ENCODE measurements at places on chromosomes 12 and 14. TPM values are rescaled to one million over a fixed set of nuclear protein-coding genes. Genes with fewer than 3 reads are reported as not detected.
A peak's percentile ranks its signal among the peaks of the same experiment; 100 is the strongest.

The DCAF11 gene
- 65.7 TPM for total RNA-seq

The IAPP gene
- not detected for total RNA-seq

The CFAP251 gene
- total RNA-seq: 3.9 TPM

The SLC2A13 gene
- 8.5 TPM for total RNA-seq

The RDH16 gene
- 0.83 TPM for total RNA-seq

The DPF3 gene
- 2.0 TPM for total RNA-seq

GRCh38 chr12:5985471-5985870 is 40.4 kb upstream of the ANO2 start:
- no peak for DNase-seq

DNA sequence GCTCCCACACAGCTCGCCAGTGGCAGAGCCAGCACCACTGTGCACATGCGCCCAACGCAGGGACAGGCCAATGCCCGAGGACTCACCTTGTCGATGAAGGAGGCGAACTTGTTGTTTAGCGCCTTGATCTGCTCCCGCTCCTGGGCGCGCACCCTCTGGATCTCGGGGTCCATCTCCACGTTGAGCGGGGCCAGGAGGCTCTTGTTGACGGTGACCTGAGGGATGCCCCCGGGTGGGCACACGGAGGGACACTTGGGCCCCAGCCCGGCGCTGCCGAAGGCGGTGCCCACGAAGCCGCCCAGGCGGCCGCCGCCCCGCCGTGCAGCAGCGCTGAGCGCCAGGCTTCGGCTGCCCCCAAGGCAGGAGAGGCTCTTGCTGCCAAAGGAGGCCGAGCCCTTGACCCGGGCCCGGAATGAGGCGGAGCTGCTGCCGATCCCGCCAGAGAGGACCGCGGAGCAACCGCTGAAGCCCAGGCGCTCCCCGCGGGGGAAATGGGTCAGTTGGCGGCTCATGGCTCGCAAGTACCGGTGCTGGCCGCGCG is at the start of gene KRT72:
Gene KRT72 (minus strand): TSS at position 523 of the 541 bp plus-strand sequence. CDS start 11 bp downstream, at position 512.
- DNase-seq: peak; percentile 38

DNA sequence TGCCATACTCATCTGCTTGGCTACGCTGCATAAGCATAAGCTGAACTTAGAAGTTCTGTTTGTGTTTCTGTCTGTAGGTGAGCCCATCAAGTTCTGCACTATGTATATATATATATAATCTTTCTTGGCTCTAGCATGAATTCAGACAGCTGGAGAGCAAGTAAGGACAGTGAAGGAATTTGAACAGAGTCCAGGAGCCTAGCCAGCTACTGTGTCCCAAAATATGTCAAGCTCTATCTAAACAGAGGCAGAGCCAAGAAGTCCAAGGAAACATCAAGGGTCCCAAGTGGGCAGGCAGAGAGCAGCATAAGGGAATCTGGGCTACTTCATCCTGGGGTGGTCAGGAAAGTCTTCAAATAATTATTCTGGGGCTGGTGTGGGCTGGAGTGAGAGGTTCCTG is 118.5 kb upstream of the NPAS3 start:
- no peak for DNase-seq

- no peak for DNase-seq
Measured at GRCh38 chr12:52878507-52879393, 26.1 kb downstream of the KRT8 start.

DNA sequence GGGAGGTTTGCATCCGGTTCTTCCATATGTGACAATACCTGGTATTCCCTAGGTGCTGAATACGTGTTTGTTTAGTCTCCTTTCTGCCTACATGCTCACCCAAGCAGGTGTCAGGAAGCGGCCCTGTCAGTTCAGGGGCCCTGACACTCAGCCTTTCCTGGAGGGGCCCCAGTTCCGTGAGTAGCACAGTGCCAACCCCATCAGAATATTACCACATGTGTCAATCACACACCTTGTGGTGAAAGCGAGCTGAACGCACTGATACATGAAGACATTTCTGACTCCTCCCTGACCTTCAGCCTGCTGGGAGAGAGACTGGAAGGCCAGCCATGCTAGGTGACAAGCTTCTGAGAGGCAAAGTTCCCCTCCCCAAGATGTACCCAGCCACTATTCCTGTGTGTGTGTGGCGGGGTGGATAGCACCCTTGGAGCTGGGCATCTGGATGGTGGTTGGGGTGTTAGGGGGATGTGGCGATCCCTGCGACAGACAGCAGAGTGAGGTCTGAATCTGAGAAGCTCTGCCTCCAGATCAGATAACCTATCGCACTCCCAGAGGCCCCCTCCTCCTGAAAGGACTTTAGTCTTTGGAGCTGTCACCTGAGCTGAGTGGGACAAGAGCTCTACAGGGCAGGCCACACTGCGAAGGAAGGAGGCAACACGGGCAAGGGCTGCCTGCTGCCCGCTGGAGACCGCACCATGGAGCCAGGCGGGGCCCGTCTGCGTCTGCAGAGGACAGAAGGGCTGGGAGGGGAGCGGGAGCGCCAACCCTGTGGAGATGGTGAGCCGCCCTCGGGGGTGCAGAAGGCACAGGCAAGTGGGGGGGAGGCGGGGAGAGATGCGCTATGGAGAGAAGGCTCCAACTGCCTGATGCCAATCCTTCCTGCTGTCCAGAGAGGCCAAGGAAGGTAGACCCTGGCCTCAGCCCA is at the start of gene SOAT2:
Gene SOAT2 (plus strand): TSS at position 604 of the 925 bp plus-strand sequence. CDS start 92 bp downstream, at position 696.
- no peak for DNase-seq

GRCh38 chr12:66243911-66244310 is 54.9 kb downstream of the IRAK3 start:
- DNase-seq: no peak

DNA sequence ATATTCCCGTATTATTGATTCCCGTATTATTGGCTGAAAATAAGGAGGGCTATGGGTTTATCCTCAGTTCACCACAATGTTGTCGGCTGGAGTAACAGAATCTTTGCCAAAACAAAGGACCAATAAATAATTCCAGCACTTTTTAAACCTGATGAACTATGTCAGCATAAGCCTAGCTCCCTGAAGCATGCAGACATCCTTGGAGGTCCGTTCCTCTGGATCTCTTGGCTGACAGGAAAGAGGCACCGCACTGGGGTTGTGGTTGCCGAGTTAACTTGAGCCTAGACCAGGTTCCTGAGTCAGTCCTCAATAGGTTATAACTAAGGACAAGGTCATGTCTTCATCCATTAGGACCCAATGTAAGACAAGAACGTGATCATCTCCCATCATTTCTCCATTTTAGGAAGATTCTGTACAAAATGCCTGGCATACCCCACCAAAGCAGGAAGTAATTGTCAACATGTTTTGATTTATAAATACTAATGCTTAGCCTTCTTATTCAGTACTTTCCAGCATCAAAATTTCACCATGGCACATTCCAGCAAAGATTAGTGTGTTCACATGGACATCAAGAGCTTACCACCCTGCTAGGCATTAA is 36.6 kb downstream of the NID2 start:
- no peak for DNase-seq

GRCh38 chr12:20039562-20039961 is 328.8 kb upstream of the PDE3A start:
- DNase-seq: no peak

- DNase-seq: no peak
Measured at GRCh38 chr14:79580414-79580813, 630.9 kb downstream of the DIO2 start.

- no peak for DNase-seq
Measured at GRCh38 chr12:79614730-79615129, 76.0 kb downstream of the PAWR start.

GRCh38 chr12:127675936-127676335 is 591.0 kb upstream of the TMEM132C start:
- no peak for DNase-seq

DNA sequence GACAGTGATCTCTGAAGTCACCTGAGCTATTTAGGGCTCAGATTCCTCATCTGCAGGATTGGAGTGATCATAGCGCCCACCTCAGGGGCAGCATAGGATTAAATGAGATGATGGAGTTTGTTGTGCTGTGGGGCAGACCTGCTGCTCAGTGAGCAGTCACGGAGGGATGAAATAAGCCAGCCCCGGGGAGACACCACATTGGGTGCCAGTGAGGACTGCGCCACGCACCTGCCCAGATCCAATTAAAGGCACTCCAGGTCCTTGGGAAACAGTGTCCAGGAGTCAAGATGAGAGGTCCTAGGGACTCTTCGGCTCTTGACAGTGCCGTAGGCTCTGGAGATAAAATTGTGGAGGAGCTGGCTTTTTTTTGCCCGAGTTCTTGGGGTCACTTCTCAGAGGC is 166.2 kb downstream of the ADGRD1 start:
- no peak for DNase-seq

- DNase-seq: no peak
Measured at GRCh38 chr12:86261142-86261541, 5.0 kb upstream of the MGAT4C start.

- DNase-seq: no peak
Measured at GRCh38 chr14:51727526-51727925, 75.8 kb downstream of the FRMD6 start.

GRCh38 chr14:22232933-22233332 is 356.1 kb downstream of the DAD1 start:
- DNase-seq: no peak

- no peak for DNase-seq
Measured at GRCh38 chr14:71362920-71363584, 455.8 kb downstream of the PCNX1 start.

DNA sequence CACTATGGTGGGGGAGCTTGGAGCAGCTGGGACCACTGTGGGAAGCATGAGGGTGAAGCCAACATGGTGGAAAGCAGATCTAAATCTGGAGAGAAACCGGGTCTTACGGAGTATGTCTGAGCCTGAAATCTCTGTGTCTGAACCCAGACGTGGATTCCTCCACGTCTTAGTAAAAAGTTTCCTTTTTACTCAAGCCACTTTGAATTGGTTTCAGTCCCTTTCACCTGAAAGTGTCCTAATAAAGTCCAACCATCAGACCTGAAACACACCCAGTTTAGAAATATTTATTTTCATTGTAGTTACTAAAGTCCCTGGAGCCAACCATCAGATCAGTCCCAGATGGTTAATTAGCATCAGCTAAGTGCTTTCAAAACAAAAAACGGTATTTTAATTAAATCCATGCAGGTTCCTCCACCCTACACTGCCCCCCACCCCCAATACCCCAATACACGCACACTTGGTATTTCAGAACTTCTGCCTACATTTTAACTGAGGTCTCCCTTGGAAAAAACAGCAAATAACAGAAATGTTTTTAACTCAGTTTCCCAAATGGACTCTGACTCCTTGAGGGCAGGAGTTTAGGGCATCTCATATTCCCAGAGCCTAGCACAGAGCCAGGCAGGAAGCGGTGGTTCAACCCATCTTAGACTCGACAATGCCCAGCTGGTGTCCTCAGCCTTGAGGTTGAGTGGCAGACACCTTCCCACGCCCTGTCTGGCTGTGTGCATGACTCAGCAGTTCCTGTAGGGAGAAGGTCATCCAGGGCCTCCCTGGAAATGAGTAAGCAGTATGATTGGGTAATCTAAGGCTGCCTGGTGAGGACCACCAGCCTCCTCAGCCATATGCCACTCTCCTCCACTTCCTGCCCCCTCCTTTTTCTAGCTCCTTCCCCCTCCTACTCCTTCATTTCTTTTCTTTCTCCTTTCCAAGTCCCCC is 175.8 kb downstream of the TTC8 start:
- no peak for DNase-seq

DNA sequence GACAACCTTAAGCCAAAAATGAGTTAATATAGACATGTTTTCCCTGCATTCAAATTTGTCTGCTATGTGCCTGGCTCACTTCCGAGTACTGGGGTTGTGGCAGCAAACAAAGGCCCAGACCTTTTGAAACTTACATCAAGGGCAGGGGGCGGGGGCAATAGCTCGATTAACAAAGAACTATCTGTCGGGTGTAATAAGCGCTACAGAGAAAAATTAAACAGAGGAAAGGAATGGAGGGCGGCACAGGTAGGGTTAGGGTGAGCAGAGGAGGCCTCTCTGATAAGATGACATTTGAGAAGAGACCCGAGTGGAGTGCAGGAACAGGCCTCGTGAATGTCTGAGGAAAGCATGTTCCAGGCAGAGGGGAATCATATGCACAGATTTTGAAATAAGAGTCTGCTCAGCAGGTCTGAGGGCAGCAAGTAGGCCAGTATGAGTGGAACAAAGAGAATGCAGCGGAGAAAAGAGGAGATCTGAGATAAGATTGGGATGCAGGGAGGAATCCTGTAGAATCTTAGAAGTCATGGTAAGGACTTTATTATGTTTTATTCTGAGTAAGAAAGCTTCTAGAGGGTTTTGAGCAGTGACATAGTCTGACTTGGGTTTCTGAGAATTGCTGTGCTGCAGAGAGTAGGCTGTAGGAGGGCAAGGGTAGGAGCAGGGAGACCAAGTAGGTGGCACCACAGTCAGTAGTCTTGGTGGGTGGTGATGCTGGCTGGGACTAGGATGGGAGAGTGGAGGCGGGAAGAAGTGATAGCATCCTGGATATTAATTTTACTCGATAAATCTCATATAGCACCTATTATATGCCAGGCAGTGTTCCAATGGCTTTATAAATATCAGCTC is 52.6 kb downstream of the BICDL1 start:
- no peak for DNase-seq

DNA sequence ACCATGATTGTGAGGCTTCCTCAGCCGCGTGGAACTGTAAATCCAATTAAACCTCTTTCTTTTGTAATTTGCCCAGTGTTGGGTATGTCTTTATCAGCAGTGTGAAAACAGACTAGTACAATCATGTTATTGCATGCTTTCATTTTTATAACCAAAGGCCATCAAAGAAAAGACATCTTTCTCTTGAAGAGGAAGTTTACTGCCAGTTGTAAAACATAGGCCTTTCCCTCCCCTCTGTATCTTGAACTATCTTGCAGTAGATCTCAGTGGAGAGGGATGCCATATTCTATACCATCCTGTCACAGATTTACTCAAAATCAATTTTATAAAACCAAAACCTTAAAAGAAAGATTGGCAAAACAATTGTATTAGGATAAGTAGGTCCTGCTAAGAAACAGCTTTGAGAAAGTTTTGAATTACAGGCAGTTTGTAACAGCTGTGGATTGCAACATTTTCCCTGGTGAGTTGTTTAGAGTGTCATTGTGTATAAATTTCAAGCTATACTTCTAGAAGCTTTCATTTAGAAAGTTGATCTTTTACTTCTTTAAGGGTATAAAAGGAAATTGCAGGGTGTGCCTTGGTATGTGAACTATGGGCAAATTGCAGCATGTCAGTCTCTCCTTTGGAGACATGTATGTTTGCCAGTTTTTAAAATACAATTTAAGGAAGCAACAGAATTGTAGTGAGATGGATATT is 128.0 kb downstream of the ATP23 start:
- DNase-seq: no peak

DNA sequence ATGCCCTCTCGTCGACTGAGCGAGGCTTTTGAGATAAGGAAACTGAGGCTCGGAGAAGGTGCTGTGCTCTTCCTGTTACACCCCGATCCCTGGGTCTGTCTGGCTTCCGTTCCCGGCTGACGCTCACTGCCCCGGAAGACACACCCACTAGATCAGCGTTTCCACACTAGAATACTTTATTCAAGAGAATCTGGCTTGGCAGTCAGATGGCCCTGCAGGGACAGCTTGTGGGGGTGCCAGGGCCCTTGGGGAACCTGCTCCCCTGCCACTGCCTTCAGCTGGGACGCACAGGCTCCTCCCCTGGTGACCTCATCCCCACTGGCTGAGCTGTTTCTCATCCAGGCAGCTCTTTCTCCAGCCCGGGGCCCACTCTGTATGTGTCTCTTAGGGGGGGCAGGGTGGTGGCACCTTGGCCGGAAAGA is 13.7 kb downstream of the PGF start:
- DNase-seq: no peak

GRCh38 chr12:125093681-125094330 is 28.6 kb downstream of the AACS start:
- no peak for DNase-seq
